ENCODE measurements at places on chromosomes 1 and 21.

GRCh38 chr1:22018583-22019559 is 17.4 kb downstream of the CELA3A start:
- DNase-seq, result peak; percentile 17

DNA sequence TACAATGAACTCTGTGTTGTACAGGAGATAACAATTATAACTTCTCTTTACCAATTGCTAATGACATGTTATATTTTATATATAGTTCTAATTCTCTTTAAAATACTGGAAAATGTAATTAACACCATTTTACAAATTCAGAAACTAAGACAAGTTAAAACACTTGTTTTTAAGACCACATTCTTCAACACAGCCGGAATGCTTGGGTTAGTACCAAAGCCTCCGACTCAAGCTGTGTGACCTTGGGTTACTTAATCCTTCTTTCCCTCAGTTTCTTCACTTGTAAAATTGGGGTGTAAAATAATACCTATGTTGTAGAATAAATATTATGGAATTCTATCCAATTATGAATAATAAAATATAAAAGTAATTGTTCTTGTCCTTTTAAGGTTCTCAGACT is 378.7 kb downstream of the USH2A start:
- no peak for DNase-seq

DNA sequence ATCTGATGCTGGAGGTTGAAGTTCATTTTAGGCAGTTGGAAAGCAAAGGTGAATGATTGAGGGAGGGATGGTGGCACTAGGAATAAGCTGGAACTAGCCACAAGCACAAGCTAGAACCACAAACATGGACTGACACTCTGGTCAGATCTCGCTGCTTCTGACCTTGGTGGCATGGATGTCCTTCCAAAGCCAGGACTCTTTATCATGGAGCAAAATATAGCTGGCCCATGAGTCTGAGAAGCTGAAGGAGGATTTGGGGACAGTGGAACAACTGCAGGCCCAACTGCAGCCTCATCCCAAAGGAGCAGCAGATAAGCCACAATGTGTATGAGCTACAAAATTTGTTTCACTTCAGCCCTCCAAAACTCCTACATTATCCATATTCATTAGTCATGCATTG is 35.5 kb downstream of the SRSF11 start:
- no peak for DNase-seq

DNA sequence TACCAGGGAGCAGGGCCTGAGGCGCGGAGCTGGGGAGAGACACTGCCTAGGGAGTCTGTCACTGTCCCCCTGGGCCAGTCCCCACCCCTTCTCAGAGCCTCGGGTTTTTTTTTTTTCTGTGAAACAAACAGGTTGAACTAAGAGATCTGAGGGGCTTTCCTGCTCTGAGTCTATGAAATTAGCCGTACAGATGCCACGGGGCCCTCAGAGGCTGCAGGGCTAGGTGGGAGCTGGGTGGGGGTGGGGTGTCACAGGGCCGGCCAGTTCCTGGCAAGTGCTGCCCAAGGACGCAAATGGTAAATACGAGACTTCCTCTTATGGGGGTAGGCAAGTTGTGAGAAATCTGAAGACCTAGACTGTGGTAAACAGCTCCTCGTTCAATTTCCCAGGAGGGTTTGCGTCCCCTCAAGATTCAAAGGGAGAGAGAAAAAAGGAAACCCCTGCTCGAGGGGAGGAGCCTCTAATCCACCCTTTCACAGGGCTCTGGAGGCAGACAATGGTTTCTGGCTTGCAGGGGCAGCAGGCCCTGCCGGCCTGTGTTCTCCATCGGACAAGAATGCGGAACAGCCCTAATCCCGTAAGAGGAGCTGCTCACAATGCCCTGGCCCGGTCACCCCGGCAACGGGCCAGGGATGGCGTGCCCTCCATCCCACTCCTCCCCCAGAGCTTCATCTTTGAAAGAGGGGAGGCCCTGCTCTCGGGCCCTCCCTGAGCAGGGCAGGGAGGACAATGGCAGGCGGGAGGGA is 7.8 kb downstream of the NUAK2 start:
- no peak for DNase-seq

GRCh38 chr1:96999191-96999590 is 277.6 kb downstream of the PTBP2 start:
- DNase-seq, result no peak

- DNase-seq, result no peak
Measured at GRCh38 chr1:221734187-221734586, 7.7 kb downstream of the DUSP10 start.

DNA sequence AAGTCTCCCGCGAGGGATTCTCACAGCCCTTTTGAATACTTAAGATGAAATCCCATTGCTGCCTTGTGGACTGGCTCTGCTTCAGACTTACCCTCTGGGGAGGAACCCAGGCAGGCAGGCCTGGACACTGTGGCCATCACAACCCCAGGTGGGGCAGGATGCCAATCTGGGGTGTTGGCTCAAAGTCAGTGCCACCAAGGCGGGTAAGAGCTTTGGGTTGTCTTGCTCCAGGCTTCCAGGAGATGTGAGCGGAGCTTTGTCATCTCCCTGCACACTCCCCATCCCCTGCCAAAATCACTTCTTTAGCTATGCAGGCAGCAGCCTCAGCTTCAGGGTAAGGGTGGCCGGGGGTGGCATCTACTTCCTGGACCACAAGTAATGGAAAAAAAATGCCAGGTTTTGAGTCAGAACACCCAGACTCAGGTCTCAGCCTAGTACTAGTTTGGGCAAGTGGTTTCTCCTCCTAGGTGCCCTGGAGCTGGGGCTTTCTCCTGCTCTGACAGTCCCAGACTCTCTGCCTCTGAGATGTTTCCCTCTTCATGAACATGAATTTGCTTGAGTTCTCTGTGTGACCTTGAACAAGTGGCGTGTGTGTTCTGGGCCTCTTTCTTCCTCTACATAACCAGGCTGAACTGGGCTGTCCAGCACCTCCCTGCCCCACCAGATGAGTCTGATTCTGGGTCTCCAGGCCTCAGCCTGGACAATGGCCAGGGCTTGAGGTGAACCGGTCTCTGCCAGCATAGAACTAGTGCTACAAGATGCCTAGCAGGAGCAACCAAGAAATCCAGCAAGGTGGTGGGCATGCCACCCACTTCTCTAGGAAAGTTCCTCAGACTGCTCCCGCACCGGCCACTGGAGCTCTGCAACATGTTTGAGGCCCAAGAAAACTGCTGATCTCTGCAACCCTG is 65.4 kb downstream of the VWA5B1 start:
- DNase-seq, result no peak

GRCh38 chr1:66617362-66618184 is 83.6 kb downstream of the SGIP1 start:
- no peak for DNase-seq

GRCh38 chr1:52424813-52425212 is 20.4 kb downstream of the PRPF38A start:
- DNase-seq, result no peak

DNA sequence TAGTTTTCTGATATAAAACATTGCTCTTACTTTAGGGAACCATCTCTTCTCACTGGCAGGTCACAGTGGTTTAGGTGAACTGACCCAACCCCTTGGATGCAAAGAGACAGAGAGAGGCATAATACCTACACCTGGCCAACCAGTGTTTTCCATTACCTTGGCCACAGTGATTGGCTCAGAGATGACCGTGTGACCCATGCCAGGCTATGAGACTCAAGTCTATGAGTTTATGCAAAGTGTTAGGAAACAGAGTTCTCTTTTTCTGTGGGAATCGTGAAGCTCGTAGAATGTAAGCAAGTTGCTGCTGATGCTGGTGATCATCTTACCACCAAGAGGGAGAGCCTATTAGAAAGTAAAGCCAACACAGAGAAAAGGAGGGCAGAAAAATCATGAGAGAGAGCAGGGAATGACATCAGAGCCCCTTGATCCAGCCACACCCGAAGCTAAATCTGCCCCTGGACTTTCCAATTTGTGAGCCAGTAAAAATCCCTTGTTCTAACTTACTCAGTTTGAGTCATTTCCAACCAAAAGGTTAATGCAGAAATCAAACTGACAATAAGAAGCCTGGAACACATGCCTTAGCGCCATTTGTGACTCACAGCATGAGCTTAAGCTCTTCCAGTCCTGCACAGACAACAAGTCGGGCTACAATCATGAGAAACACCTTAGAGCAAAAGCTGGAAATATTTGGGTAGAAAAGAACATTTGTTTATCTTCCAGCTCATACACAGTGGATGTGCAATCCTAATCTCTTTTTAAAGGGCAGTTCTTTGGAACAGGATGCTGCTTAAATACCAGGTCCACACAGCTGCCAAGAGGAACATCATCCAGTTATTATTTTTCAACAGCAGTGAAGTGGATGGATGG is 81.3 kb upstream of the KAZN start:
- no peak for DNase-seq

GRCh38 chr1:119808972-119809550 is 2.2 kb downstream of the REG4 start:
- DNase-seq, result peak; percentile 25

DNA sequence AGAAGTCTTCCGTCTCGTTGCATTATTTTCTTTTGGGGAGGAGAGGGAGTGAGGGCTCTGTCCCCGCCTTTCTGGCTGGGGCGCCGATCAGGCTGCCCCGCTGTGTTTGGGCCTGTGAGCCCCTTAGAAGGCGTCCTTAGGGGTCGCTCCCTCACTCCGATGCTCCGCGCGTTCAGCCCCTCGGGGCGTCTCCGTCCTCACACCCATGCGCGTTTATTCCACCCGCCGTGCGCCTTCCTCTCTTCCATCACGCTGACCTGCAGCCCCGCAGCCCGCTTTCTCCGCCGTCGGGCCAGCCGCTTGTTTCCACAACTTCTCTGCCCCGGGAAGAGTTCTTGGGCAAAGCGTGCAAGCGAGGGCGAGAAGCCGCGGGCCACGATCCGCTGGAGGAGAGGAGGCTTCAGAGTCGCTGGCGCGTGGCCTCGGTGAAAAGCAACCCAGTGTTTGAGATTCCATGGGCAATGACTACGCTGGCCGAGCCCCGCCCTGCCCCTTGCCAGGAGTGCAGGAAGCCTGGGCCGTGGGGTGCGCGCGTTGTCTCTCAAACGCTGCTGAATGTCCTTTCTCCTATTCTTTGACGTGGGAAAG is 27.7 kb downstream of the TRIM11 start:
- no peak for DNase-seq

GRCh38 chr1:56434740-56435139 is 144.6 kb downstream of the PLPP3 start:
- DNase-seq, result no peak

GRCh38 chr1:170836141-170836540 is 99.2 kb upstream of the MROH9 start:
- no peak for DNase-seq

DNA sequence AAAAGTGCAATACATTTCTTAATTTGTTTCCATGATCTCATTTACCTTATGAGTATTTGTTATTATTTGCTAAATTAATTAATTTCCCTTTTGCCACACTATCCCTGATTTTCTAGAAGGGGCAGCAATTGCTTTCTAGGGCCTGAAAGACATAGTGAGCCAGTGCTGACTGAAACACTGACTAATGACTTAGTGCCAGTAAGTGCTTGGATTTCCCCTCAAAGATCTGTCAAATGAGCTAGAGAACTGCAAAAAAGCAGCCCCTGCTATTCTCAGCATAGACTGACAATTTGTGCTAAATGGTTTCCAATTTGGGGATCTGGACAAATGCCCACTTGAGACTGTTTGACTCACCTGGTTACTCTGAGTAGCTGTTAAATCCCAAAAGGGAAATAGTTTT is 35.6 kb upstream of the USH2A start:
- DNase-seq, result no peak

GRCh38 chr1:211732293-211732980 is 57.0 kb upstream of the NEK2 start:
- no peak for DNase-seq

- DNase-seq, result no peak
Measured at GRCh38 chr1:196546272-196547111, 61.7 kb downstream of the KCNT2 start.

DNA sequence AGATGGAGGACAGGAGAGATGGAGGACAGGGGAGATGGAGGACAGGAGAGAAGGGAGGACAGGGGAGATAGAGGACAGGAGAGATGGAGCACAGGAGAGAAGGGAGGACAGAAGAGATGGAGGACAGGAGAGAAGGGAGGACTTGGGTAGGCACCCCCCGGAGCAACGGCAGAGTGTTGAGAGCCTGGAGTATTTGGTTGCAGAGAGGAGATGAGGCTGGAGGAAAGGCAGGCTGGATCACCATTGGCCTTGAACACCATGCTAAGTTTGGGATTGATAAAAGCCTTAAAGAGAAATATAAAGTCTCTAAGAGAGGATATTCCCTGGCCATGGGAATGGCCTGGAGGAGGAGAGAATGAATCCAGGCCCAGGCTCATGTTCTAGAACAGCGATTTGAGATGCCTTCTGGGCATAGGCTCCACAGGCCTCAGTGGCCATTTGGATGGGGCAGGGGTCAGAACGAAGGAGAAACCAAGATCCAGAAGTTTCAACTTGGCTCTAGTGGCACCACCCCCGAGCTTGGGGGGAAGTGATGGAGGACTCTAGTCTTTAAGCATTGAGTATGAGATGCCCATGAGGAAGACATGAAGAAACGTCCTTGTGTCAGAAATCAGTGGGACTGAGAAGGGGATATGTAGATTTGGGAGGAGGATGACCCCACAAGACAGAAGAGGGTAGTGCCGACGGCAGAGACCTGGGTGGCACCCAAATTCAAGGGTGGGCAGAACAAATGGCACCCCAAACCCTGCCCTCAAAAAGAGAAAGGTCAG is 47.9 kb upstream of the EDN2 start:
- no peak for DNase-seq

DNA sequence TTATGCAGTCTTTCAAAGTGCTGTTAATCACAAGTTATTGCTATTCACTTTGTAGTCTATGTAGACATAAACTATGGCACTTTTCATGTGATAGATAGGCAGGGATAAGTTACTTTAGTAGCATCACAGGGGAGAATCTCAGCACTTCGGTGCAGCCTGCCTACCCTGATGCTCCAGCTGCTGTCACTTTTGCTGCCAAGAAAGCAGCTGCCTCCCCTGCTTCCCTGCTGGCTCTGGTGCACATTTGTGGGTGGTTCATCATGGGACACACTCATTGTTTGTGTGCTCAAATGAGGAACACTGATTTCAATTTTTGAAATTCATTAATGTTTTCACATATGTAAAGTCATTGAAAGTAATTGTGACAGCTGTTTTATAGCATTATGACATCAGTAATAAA is 272.6 kb downstream of the S1PR1 start:
- no peak for DNase-seq

DNA sequence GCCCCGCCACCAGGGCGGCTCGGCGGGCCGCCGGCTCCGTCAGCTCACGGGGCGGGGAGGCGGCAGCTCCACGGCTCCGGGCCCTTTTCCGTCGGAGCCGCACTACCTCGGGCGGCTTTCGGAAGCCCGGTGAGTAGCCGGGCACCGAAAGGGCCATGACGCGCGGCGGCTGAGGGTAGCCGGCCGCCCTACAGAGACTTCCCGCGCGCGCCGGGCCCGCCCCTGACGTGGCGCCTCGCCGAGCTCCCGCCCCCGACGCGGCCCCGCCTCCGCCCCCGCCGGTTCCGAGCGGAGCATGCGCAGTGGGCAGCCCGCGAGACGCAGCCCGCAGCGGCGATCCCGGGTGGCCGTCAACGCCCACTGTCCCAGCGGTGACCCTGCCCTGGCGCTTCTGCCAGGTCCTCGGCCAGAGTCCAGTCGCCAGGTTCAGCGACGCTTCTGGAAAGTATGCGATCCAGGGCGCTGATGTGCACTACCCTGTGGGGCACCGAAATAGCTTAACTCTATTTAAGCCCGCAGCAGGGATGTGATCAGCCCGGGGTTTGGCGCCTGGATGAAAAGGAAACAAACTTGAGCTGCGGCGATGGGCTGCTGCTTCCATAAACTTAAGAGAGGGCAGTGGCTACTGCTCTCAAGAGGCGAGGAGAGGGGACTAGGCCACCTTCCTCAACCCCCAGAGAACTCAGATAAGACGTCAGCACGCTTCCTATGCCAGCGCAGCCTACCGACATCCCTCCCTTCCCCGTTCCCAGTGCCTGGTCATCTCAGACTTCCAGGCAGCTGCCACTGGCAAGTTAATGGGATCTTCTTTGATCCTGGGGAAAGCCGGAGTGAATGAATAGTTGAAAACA is at the start of gene DONSON:
TSS of gene DONSON (minus strand) at position 200 of the 851 bp plus-strand sequence. CDS start at position 157, 43 bp downstream.
- DNase-seq, result peak; percentile 64
